ENCODE measurements at places on chromosomes 1 and 21. TPM values are rescaled to one million over a fixed set of nuclear protein-coding genes. Genes with fewer than 3 reads are reported as not detected.
A peak's percentile ranks its signal among the peaks of the same experiment; 100 is the strongest.

GRCh38 chr1:220224611-220225124 lies 47.6 kb downstream of the RAB3GAP2 start:
- H3K36me3 ChIP-seq, result no peaks in the 10 kb centered on the region
- no peaks in the 10 kb centered on the region for H3K27me3 ChIP-seq
- peaks cover 7% of the 10 kb centered on the region for H3K4me1 ChIP-seq
- no peak overlapping the region for H3K4me3 ChIP-seq
- H3K27ac ChIP-seq, result no peak overlapping the region
- no peak for DNase-seq

SPRR4 gene
- not detected for total RNA-seq

DMRTA2 gene
- not detected for total RNA-seq

RGS13 gene
- total RNA-seq, result 0.98 TPM

DNA sequence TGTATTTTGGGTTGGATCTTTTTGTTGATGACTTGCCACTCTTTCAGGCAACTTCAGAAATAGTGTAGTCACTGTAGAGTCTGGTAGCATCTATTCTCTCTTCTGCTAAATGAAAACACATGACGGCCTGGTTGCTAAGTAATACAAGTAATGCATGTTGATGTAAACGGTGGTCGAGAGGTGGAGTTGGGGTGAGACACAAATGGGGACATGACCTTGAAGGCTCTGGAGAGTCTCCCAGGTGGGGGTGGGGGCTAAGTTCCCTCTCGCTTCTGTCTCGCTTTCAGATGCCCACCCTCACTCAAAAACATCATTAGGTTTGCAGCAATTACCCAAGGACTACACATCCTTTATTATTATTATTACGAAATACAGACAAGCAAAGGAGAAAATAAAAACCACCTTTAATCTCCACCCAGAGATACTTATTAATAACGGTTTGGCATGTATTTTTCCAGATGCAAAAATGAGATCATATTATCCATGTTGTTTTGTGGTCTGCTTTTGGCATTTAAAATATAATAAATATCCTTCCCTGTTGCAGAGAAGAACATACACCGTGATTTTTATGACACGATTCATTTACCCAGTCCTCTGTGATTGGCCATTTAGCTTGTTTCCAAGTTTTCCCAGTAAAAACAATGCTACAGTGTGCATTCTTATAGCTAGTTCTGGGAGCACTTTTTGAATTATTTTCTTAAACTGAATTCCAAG lies 138.1 kb downstream of the MIS18A start:
- H3K4me3 ChIP-seq, result no peak overlapping the region
- no peaks in the 10 kb centered on the region for H3K27me3 ChIP-seq
- H3K4me1 ChIP-seq, result peaks cover 24% of the 10 kb centered on the region
- no peak overlapping the region for H3K27ac ChIP-seq
- DNase-seq, result no peak

- H3K4me1 ChIP-seq, result no peaks in the 10 kb centered on the region
- H3K36me3 ChIP-seq, result no peaks in the 10 kb centered on the region
- no peaks in the 10 kb centered on the region for H3K27me3 ChIP-seq
Measured at GRCh38 chr1:210464519-210465039, 135.9 kb downstream of the HHAT start.

DNA sequence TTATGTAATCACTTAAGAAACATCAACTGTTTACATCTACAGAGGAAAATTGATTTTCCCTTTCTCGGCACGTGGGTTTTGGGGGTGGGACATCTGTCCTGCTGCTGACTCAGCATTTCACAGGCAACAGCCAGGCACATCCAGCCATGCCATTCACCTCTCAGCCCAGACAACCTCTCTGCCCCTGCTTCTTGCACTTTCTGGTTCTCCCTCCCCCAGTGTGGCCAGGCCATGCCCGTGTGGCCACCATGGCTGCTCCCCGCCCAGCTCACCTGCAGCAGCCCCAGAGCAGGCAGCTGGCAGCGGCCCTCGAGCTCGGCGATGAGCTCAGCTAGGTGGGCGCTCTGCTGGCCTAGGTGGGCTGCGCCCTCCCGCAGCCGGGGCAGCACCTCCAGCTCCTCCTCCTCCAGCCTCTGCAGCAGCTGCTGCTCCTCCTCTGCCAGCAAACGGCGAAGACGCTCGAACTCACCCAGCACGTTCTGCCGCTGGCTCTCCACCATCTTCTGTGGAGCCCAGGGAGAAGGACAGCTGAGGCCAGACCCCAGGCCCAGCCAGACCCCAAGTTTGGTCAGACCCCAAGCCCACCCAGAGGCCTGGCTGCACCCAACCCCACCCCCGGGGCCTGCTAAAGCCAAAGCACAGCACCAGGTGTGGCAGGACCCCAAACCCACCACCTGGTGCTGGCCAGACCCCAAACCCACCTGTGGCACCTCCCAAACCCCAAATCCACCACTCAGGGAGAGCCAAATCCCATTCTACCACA lies 5.8 kb downstream of the TRIM11 start:
- H3K36me3 ChIP-seq, result peaks cover 32% of the 10 kb centered on the region
- no peak overlapping the region for H3K27ac ChIP-seq
- H3K27me3 ChIP-seq, result no peaks in the 10 kb centered on the region
- H3K4me3 ChIP-seq, result no peak overlapping the region
- DNase-seq, result no peak

- no peak overlapping the region for H3K4me3 ChIP-seq
- no peak overlapping the region for H3K27ac ChIP-seq
- H3K4me1 ChIP-seq, result no peaks in the 10 kb centered on the region
- H3K36me3 ChIP-seq, result no peaks in the 10 kb centered on the region
- no peak for DNase-seq
Measured at GRCh38 chr21:24870633-24871032, 736.6 kb downstream of the MRPL39 start.

CD48 gene
- 4.7 TPM for total RNA-seq

TMPRSS15 gene
- total RNA-seq, result not detected

JAM2 gene
- 9.1 TPM for total RNA-seq

- H3K27me3 ChIP-seq, result peaks cover 15% of the 10 kb centered on the region
- DNase-seq, result no peak
- H3K36me3 ChIP-seq, result no peaks in the 10 kb centered on the region
- H3K4me1 ChIP-seq, result peaks cover 19% of the 10 kb centered on the region
- H3K27ac ChIP-seq, result no peak overlapping the region
- no peak overlapping the region for H3K4me3 ChIP-seq
Measured at GRCh38 chr1:75136921-75137641, 2.9 kb downstream of the LHX8 start.

PIK3C2B gene
- total RNA-seq, result 52.1 TPM

DNA sequence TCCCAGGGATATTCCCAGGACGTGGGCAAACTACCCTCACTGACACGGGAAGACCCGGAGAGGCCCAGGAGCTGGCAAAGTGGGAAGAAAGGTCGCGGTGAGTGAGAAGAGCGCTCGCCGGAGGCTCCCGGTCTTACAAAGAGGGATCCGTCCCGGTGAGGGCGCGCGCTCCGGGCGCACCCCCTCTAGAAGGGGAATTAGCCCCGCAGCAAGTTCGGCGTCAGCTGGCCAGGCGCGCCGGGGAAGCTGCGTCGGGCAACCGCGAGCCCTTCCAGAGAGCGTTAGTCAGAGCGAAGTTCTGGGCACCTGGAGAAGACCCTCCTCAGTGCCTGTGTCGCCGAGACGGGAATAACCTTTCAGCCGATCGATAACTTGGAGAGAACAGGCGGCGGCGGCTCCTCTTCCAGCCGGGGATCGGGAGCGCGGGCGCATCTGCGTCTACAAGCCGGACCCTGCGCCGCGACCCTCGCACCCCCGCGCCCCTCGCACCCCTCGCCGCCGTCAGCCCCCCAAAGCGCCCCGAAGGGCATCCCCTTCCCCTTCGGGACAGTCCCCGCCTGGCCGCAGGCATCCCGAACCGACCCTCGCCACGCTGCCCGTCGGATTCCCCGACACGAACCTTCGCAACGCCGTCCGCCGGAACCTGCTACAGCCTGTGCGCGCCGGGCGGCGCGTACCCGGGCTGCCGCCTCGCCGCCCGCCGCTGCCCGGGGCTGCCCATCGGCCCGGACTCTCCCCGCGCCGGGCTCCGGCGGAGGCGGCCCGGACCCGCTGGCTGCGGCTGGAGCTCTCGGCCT lies 485 bp downstream of the SIPA1L2 start:
- H3K27ac ChIP-seq, result peak overlapping the region; percentile 84
- H3K36me3 ChIP-seq, result no peaks in the 10 kb centered on the region
- H3K4me1 ChIP-seq, result peaks cover 32% of the 10 kb centered on the region
- H3K4me3 ChIP-seq, result peak overlapping the region; percentile 88
- DNase-seq, result no peak

GUCA2B gene
- total RNA-seq, result not detected

KRTAP12-2 gene
- not detected for total RNA-seq

DNA sequence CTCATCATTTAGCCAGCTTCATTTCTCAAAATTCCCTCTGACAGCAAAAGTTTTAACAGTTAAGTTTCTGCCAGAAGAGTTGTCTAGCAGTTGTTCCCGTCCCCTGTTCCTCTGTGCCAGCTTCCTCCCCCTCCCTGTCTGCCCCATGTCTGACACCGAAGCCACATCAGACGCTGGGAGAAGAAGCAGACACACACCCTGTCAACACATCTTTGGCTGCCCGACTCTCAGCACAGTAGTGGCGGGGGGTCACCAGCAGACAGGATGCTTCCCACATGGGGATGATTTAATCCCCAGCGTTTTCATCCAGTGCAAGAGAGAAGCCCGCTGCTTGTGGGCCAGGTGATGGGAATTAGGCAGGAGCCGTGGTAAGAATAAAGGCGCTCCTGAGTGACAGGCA lies 379.4 kb upstream of the RUNX1 start:
- H3K27ac ChIP-seq, result no peak overlapping the region
- no peaks in the 10 kb centered on the region for H3K27me3 ChIP-seq
- no peak for DNase-seq
- no peak overlapping the region for H3K4me3 ChIP-seq

DNA sequence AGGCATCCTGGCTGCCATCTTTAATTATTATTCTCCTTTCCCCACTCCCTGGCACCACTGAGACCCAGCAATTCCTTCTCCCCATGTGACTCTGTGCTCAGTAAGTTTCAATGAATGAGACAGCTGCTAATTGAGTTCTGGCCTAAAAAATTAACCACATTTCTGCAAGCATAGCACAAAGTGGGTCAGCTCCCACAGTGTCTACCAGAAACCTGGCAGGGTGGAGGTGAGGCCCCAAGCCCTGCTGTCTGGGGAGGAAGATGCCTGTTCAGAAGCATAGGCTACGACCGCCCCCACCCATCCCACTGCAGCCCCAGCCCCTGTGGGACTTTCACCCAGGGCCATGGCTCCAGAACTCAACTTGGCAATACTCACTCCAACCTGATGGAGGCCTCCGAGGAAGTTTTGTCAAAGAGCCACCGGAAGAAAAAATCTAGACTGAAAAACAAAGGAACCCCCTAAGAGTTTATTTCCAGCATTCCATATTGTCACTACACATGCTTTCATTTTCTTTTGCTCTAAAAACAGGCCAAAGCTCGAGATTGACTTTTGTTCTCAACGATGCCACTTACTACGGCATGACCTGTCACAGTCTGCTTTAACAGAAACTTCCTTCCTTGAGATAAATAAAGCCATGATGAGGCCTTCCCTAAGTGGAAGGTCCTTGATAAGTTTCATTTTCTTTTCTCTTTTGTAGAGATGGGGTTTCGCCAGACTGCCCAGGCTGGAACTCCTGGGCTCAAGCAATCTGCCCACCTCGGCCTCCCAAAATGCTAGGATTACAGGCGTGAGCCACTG lies 26.5 kb downstream of the TMEM63A start:
- peaks cover 50% of the 10 kb centered on the region for H3K36me3 ChIP-seq
- H3K27me3 ChIP-seq, result no peaks in the 10 kb centered on the region
- H3K27ac ChIP-seq, result no peak overlapping the region
- no peaks in the 10 kb centered on the region for H3K4me1 ChIP-seq
- no peak for DNase-seq

GRCh38 chr1:201785291-201785690 lies 43.7 kb upstream of the IPO9 start:
- no peaks in the 10 kb centered on the region for H3K36me3 ChIP-seq
- H3K27ac ChIP-seq, result no peak overlapping the region
- no peak for DNase-seq
- no peak overlapping the region for H3K4me3 ChIP-seq
- peaks cover 42% of the 10 kb centered on the region for H3K4me1 ChIP-seq
- H3K27me3 ChIP-seq, result no peaks in the 10 kb centered on the region

HTR6 gene
- not detected for total RNA-seq

Data from vagina (tissue), 2 donors.